ENCODE measurements at places on chromosomes 4 and X.
A peak's percentile ranks its signal among the peaks of the same experiment; 100 is the strongest.

GRCh38 chrX:29466456-29466855 lies 748.9 kb upstream of the MAGEB2 start:
- H3K27ac ChIP-seq = no peak overlapping the region
- no peaks in the 10 kb centered on the region for H3K4me1 ChIP-seq
- DNase-seq = no peak
- H3K4me3 ChIP-seq = no peak overlapping the region
- no peaks in the 10 kb centered on the region for H3K36me3 ChIP-seq
- H3K27me3 ChIP-seq = no peaks in the 10 kb centered on the region

DNA sequence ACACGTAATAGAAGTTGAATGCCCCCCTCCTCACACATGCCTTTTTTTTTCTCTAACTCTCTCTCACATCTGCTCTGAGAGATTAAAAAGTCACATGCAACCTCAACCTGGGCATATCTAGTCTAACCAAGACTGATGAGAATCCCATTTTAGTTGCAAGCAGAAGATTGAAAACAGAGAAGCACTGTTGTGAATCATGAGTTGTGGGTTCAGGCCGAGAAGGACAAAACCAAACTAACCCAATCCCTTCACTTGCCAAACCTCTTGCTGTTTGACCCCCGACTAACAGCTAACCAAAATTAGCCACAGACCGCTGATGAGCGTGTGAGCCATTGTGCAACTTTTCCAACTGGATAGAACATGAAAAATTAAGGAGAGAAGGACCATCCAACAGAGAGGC lies 31.8 kb downstream of the CXCL1 start:
- no peaks in the 10 kb centered on the region for H3K27me3 ChIP-seq
- H3K4me1 ChIP-seq = no peaks in the 10 kb centered on the region
- no peaks in the 10 kb centered on the region for H3K36me3 ChIP-seq
- no peak overlapping the region for H3K27ac ChIP-seq
- no peak for DNase-seq

DNA sequence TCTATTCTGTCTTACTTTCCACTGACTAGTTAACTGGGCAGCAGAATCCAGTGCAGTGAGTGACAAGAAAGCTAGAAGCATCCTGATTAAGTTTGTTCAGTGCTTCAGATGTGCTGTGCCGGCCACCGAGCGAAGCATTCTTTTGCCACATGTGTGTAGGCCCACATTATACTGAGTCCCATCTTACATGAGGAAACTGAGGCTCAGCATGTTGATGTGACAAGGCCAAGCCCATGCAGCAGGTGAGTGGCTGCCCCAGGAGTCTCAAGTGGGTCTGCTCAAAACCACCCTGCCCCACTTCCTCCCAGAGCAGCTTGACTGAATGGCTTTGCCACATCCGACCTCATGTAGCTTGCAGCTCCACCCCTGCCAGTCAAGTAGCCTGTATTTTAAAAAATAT lies 50.5 kb downstream of the RHOH start:
- H3K4me3 ChIP-seq = no peak overlapping the region
- no peaks in the 10 kb centered on the region for H3K4me1 ChIP-seq
- DNase-seq = no peak

DNA sequence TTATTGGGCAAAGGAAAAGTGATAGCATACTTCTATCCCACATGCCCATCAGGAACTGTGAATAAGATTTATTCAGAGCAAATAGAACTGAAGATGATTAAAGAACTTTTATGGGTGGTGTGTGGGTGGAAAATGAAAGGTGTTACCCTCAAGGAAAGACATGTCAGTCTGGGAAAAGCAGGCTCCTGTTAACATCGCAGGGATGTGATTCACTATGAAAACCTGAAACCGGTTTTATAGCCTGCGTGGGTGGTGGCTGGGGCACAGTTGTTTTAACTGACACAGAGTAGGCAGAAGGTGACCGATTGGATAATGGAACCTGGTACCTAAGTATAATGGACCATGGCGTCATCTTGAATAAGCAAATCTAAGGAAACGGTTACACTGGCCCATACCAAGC lies 61.3 kb upstream of the CASK start:
- no peak overlapping the region for H3K4me3 ChIP-seq
- H3K36me3 ChIP-seq = no peaks in the 10 kb centered on the region
- H3K27ac ChIP-seq = no peak overlapping the region

DNA sequence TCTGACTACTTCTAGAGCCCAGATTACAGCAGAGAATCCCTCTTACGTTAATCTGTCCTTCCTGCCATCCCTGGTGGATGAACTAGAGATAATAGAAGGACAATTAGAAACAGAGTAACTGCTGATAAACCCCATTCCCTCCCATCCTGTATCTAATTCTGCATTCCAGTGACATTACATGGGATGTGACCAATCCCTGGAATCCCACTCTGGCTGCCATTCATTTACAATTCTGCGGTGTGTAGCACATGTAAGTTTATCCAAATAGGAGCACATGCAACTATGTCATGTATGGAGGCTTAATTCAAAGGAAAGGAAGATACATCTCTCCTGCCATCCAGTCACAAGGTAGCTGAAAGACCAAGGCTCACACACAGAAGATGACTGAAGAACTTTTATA lies 339.5 kb downstream of the GPAT3 start:
- no peak overlapping the region for H3K27ac ChIP-seq
- H3K4me1 ChIP-seq = no peaks in the 10 kb centered on the region
- H3K27me3 ChIP-seq = no peaks in the 10 kb centered on the region

DNA sequence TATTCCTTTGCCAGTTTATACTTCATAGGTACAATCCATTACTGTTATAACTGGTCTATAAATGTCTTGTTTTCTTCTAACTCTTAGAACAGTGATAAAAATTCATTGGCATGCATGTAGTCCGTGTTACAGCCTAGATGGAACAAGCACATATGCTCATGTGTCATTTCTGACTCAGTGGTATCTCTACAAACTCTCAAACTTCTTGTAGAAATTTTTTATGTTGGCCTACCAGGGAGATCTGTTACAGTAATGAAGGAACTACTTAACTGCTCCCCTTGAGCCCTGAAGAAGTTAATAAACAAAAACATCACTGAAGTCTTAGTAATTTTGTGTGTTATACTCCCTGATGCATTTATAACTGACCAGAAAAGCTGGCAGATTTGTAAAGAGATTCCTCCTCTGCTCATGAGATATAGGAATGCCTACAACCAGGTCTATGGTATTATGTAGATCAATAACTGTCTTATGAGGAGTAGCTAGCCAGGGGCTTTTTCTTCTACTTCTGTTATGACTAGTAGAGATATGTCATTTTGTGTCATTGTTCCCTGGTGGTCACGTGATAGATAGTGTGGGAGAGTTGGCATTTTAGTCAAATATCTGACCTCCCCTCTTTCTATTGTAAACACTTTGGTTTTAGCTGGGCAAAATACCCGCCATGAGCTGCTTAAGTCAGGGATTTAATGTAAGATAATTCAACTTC lies 53.7 kb upstream of the FAAH2 start:
- no peak overlapping the region for H3K27ac ChIP-seq
- no peaks in the 10 kb centered on the region for H3K4me1 ChIP-seq

DNA sequence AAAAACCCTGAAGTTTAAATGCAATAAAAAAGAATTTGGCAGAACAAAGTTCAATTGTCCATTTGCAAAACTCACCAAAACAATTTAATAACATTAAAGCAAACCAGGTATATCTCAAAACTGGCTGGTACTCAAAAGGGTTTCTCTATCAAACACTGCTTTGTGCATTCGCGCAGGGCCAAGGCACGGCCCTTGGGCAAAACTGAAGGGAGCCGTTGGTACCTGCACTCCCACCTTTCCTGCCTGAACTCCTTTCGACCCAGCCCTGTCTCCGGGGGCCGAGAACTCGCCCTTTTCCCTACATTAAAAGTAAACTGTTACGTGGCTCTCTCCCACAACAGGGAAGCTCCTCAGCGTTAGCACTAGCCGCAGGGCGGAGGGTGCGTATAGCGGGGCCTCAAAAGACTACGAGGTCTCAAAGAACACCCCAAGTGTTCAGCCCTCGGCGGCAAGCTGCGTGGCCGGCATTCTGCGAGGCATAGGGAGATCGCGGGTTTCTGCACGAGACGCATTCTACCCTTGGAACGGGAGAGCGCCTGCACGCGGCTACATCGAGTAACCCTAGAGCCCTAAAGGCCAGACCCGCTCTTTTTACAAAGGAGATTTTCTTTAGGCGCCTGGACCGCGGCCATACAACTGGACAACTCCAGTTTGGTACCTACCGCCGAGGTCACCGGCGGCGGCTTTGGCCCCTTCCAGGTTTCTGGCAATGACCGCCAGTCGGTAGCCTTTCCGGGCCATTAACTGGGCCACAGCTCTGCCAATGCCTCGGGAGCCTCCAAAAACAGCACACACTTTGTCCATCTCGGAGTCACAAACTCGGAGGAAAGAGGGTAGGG lies 550 bp downstream of the CBR4 start:
- no peaks in the 10 kb centered on the region for H3K27me3 ChIP-seq
- peaks cover 16% of the 10 kb centered on the region for H3K4me1 ChIP-seq
- DNase-seq = peak; percentile 55
- peak overlapping the region; percentile 63 for H3K4me3 ChIP-seq
- H3K27ac ChIP-seq = peak overlapping the region; percentile 80

Data from tibial artery (tissue), 4 donors.